ENCODE measurements at places on chromosomes 5 and 9. TPM values are rescaled to one million over a fixed set of nuclear protein-coding genes. Genes with fewer than 3 reads are reported as not detected.

PKD2L2 gene
- not detected for total RNA-seq

DNA sequence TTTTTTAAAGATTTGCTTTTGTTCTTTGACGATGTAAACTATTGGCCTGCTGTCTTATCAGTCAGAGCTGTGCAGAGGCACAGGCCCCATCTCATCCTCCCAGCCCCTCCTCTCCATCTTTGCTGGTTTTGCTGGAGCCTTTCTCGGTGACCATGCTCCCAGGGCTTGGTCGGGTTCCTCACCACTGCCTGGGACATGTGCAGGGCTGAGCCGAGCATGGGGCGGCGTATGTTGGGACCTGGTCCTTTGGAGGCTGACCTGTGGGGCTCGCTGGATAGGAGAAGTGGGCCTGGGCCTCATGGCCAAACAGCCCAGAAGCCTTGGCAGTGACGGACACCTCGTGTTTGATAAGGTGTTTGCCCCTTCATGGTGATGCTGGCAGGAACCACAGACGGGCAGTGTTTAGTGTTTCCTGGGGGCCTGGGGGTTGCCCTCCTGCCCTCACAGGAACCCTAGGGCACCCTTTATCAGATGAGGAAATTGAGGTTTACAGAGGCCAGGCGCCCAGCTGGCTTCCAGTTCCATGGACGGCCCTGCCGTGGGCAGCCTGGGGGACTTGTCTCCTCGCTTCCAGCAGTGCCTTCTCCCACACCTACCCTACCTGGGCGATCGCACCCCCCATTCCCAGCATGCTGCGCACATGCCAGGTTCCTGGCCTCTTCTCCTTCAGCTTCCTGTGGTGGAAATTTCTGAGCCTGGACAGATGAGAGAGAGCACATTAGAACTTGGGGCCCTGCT, 27.6 kb downstream of the TRAF2 start:
- DNase-seq = no peak

DNA sequence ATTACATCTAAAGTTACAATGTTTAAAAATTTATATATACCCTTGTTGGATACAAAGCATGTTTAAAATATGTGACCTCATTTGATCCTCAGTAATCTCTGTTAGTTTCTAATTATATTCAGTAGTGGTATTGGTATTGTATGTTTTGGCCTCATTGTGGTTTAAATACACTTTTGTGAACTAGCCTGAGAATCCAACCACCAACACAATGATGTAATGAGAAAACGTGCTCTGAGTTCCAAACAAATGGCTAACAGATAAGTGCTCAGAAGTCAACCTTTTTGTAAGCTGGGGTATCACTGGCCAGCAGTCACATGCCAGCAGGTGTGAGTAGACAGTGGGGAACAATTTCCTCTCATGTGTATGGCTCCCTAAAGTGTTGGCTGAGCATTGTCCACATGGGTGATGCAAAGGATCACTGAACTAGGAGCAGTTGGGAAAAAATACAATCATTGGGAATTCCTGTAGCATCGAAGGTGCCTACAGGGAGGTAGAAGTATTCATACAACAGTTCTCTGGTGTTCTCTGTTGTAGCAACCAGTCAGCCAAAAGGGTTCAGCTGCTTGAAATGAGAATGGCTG, 56.1 kb downstream of the DOCK8 start:
- no peak for DNase-seq

DNA sequence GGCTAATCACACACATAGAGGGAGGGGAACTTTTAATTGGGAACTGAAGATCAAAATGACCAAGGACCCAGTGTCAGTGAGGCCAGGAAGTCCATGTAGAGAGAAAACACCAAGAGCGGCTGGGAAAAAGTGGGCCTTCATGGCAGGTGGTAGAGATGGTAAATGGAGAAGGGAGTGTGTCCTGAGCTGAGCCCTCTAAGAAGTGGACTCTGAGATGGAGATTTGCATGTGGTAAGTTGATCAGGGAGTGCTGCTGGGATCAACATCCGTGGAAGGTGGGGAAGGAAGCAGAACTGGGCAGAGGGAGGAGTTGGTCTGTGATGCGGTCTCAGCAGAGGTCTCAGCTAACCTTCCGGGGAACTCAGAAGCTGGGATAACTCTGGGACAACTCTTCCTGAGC, 18.9 kb upstream of the PDZD2 start:
- DNase-seq = no peak

Measured in HT1080 (cell line).